Naive thymus-derived CD4-positive, alpha-beta T cell (primary cell): ENCODE measurements at places on chromosomes 12 and 14. TPM values are rescaled to one million over a fixed set of nuclear protein-coding genes. Genes with fewer than 3 reads are reported as not detected.

Gene CDK2
- polyA plus RNA-seq: 7.0 TPM

Gene ACVRL1
- polyA plus RNA-seq: not detected

Gene KRT83
- polyA plus RNA-seq: not detected

Gene MVK
- polyA plus RNA-seq: 3.4 TPM

Gene CLEC4D
- polyA plus RNA-seq: not detected
